ENCODE measurements at places on chromosomes 7 and 10.

DNA sequence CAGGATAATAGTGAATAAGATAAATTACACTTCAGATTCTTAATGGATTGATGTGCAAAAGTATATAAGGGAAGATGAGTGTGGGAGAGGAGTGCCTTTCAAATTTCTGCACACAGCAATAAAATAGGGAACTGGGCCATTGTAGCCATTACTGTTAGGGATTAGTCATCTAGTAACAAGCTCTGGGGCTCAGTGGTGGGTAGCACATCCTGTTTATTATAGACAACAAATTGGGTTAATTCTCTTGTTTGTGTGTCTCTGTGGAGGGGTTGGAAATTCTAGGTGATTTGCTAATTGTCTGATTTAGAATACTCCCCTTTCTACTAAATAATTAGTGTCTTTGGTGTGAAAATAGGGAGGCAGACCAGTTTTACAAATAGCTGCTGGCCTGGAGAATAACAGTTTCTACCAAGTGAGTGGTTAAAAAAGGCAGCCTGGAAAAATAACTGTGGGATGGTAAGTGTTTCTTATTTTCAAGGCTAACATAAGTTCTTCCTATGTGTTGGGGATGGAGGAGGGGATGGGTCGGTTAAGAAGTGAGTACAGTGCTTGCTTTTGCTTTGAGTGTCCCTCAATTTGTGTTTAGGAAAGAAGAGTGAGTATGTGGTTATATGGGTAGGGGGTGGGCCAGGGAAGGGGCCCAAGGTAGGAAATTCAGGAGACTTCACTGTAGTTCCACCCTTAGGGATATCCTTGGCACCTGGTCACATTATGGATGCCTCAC, 43.3 kb upstream of the TMEM248 start:
- DNase-seq = no peak

DNA sequence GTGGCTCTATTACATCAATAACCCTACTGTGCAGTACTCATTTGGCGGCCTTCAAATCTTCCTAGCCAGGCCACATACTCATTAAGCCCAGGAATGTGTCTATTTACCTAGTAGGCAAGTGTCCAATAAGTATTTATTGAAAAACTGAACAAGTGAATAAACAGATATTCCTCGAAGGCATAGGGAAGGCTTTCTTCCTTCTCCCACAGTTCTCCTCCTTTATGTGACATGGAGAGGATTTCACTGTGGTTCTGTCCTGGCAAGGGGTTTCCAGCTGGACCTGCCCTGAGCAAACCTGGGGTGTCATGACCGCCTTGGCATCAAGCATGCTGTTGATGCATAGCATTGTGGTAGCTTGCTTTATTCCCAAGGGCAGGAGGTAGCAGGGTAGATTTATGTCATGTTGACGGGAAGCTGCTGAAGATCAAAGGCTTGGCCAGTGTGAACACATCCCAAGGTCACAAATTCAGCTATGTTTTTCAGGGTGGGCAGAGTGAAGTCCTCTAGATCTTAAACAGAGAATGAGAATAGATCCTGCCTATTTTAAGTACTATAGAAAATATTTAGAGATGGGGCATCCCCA, 195.1 kb downstream of the INHBA start:
- DNase-seq = no peak

DNA sequence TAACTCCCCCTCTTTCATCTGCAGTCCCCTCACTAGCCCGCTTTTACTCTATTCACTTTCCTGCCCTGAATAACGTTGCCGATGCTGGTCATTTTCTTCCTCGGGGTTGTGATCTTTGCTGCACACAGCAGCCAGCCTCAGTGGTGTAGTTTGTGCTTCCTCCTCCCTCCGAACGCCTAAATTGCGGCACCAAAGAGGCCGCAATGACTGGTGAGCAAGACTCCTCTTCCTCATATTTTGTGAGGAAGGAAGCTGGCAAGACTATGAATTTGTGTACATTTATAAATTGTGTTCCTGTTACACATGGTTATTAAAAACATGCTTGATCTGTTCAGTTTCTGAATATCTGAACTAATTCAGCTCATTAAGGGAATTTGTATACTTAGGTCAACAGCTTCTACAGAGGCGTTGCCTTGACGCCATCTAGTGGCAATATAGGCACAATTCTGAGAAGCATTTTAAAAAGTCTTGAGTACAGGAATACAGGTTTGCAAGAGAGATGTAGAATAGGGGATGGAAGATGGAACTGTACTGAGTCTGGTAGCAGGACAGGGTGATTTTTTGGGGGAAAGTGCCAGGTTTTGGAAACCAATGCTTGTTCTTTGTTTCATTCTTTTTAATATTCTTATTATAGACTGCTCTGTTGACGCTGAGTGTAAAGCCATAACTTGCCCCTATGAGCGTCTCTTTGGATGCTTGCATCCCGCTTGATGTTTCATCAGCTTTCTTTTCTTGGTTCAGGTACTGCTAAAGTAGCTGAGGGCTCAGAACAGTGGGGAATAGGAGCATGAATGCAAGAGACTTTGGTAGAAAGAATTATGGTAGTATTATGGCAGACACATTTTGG, 4.1 kb upstream of the TAS2R5 start:
- DNase-seq = no peak

- DNase-seq = no peak
Observed at GRCh38 chr7:381211-382042, 91.5 kb downstream of the FOXL3 start.

- DNase-seq = no peak
Observed at GRCh38 chr7:2710901-2711551, 23.0 kb downstream of the AMZ1 start.

GRCh38 chr7:20270867-20271266, 53.7 kb upstream of the MACC1 start:
- DNase-seq = no peak

DNA sequence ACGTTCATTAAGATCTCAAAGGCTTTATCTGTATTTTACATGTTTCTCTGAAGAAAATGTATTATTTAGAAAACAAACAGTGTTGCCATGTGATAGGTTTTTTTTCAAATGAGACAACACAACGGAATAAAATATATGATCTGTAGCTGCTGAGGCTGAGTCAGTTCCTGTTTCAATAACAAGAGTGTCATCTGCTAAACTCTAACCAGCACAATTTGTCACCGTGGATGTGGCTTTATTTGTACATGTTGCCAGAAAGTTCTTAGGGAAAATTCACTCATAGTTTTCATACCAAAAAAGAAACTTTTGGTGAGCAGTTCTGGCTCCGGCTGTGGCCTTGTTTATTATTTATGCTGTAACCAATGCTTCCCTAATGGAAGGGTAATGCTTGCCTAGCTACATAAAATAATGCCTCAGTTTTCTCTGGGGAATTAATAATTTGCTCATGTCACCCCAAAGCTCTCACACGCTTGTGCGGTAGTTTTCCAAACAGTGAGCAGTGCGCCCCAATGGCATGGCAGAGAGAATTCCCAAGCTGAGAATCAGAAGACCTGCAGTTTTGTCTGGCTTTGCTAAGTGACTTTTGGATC, 20.3 kb upstream of the KLF6 start:
- no peak for DNase-seq

DNA sequence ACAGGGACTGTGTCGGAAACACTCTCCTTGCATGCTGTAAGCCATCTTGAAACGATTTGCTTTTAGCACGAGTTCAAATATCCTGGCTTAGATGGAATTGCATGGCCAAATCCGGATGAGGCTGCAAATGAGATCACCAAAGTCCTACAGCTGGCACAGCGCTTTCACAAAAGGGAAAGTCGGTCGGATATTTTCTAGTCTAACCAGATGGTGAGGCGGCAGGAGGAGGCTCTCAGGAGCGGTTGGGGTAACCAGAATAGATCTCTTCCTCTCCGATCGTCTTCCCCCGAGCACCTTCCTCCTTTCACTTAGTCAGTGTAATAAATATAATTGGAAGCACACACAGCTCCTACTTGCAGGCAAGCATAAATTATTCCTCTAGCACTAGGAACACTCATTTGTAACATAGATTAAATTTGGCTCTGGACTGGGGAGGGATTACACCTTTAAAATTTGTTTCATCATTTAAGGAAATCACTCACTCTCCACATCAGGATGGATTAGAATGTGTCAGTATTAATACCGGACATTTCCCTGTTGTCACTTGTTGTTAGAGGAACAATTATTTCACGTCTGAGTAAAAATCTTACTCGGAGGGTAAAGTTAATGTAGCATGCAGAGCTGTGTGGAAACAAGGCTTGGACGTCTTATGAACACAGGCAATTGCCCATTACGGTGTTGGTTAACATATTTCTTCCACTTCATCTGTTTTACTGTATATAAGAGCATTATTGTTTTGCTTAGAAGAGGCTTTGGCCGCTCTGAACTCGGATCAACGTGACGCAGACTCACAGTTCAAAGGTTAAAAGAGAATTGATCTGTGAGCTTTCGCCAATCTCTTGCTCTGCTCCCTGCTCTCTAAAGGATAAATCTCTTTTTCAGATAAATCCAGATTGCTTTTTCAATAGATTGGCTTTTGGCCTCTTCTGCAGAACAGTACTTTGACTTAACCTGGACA, 857.9 kb downstream of the TYW1 start:
- no peak for DNase-seq

DNA sequence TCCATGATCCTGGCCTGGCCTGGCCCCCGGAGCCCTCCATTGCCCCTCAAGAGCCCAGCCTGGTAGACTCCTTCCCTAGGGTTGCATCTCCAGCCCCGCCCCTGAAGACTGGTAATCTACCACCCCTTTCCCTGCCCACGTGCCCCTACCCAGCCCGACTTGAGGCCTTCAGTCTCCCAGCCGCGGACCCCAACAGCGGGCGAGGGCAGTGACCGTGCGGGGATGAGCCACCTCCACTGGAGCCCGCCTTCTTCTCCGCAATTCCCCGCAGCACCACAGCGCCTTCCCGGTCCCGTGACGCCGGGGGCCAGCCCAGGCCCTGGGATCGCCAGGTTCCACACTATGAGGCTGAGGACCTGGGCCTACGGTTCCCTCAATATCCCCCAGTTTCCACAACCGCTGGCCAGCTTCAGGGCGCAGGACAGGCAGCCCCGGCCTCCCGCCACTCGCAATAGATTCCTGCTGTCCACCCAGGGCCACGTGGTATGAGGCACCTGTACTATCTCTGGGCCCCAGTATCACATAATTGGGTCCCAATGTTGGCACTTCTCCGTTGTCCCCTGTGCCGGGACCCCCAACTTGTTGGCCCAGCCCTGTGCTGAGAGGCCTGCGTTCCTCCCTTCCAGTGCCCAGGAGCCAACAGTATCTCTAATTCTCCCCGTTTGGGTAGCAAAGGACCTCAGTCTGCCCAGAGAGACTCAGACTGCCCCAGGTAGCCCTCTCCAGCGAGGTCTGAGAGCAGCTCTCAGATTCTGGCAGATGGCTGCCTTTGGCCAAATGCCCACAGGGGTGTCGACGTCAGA, 1.1 kb upstream of the GPRIN2 start:
- DNase-seq = no peak

GRCh38 chr7:39967406-39968161, 17.5 kb downstream of the CDK13 start:
- no peak for DNase-seq

DNA sequence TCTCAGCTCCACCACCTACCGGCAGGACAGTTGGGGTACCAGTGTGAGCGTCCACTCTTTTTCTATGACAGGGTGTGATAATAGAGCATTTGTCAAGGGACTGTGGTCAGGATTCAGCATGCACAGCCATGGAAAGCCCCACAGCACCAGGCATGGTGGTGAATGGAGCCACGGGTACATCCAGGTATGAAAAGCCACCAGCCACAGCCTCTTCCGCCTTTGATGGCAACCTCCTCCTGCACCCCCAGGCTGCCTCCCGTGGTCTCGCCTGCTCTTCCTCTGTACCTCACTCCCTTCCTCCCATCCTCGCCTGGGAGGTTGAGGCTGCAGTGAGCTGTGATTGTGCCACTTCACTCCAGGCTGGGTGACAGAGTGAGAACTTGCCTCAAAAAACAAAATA, 90.2 kb upstream of the CHST15 start:
- no peak for DNase-seq

- no peak for DNase-seq
Observed at GRCh38 chr10:73814896-73815718, 3.7 kb upstream of the NDST2 start.

Measured in nucleus accumbens (tissue), 56 donors.